Memory B cell (primary cell): ENCODE measurements at places on chromosomes 6 and 20.
A peak's percentile ranks its signal among the peaks of the same experiment; 100 is the strongest.

- H3K4me1 ChIP-seq: no peaks in the 10 kb centered on the region
- H3K4me3 ChIP-seq: no peak overlapping the region
- H3K36me3 ChIP-seq: no peaks in the 10 kb centered on the region
- H3K27ac ChIP-seq: no peak overlapping the region
Observed at GRCh38 chr6:72414657-72415056, 207.2 kb upstream of the KCNQ5 start.

DNA sequence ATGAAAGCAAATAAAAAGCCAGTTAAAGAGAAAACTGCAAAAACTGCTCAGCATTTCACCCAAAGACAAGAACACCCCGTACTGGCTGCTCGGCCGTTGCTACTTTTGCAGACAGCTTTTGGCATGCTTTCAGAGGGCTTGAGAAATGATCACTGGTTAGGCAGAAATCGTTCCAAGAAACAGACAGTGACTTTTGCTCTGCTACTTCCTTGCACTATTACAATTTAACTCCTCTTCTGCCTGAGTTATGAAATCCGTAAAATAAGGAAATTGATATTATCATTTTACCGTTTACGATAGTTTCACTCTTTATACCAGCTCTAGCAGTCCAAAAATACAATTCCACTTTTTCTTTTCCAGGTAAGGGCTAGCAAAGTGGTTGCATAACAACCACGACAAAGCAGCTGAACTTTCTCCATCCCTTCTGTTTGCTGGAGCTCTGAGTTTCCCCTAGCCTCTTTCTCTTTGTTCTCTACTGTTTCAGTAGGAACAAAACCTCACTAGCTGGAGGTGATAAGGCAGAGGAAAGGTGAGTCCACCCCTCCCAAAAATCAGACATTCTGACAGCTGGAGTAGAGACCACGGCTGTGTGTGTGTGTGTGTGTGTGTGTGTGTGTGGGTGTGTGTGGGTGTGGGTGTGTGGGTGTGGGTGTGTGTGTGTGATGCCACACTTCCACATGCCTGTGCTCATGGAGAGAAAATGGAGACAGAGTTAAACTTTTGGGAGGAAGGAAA, 191.8 kb upstream of the RREB1 start:
- no peak for DNase-seq
- peaks cover 8% of the 10 kb centered on the region for H3K27me3 ChIP-seq

DNA sequence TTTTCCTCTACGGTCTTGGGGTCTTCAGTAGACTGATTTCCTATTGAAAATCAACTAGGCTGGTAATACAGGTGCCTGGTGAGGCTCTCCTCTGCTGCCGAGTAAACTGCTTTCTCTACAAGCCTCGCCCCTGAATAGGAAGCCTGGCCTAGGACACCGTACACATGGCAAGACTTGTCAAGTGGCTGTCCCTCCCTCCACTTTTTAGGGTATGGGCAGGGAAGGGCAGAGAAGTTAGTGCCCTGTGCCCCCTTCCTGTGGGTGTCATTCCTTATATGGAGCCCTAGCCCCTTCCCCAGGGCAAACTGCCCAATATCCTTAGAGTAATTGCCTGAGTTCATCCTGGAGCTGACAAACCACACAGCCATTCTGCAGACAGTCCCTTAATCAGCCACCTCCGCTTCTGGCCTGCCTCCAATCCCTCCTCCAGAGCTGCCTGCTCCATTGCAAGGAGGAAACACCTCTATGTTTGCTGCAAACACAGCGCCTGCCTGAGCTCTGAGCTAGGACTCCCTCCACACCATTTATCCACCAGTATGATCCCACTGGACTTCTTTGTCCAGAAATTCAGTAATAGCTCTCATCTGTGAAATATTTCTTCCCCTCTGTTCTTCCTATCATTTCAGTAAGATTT, 93.1 kb downstream of the CHD6 start:
- H3K27ac ChIP-seq: peak overlapping the region; percentile 32
- no peak for DNase-seq
- no peaks in the 10 kb centered on the region for H3K27me3 ChIP-seq
- peaks cover 19% of the 10 kb centered on the region for H3K36me3 ChIP-seq

- DNase-seq: no peak
- no peaks in the 10 kb centered on the region for H3K36me3 ChIP-seq
- H3K4me3 ChIP-seq: no peak overlapping the region
- H3K27me3 ChIP-seq: no peaks in the 10 kb centered on the region
Observed at GRCh38 chr6:22668717-22669116, 99.4 kb downstream of the HDGFL1 start.

GRCh38 chr20:22418738-22419137, 165.6 kb downstream of the FOXA2 start:
- DNase-seq: no peak
- H3K4me3 ChIP-seq: no peak overlapping the region
- no peaks in the 10 kb centered on the region for H3K4me1 ChIP-seq
- no peaks in the 10 kb centered on the region for H3K36me3 ChIP-seq
- H3K27me3 ChIP-seq: no peaks in the 10 kb centered on the region

DNA sequence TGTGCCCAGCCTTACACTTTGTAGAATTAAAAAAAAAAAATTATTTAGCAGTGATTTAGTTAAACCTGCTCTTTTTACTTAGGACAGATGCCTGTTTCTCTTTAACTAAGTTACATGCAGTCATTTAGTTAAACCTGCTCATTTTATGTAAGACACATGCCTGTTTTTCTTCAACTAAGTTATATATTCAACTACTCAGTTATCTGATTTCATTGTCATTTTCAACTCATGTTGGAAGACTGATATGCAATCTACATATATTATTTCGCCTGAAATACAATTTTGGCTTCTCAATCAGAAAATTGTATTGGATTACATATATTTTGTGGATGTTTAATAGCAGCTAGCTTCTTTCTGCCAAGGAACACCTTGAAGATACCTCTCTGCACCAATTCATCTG, 171.1 kb downstream of the COL19A1 start:
- H3K4me1 ChIP-seq: no peaks in the 10 kb centered on the region
- H3K27ac ChIP-seq: no peak overlapping the region
- no peak for DNase-seq
- H3K27me3 ChIP-seq: no peaks in the 10 kb centered on the region
- H3K36me3 ChIP-seq: peaks cover 7% of the 10 kb centered on the region

DNA sequence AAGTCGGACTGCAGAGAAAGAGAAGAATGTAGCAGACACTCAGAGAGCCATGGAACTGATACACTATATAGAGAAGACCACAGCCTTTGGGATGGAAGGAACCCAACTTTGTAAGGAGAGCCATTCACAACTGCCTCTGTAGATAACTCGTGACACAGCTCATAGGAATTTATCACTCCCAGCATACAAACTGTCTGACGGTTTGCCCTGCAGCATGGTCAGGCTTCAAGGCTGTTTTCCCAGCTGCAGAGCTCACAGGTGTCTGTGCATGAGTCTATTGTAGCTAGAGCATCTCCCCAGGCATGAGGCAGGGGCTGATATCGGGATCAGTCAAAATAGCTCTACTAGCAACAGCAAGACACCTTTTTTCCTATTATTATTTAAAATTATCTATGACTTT, 130.5 kb upstream of the DTNBP1 start:
- no peak for DNase-seq
- H3K4me1 ChIP-seq: no peaks in the 10 kb centered on the region
- no peak overlapping the region for H3K4me3 ChIP-seq
- peaks cover 1% of the 10 kb centered on the region for H3K27me3 ChIP-seq
- no peak overlapping the region for H3K27ac ChIP-seq
- H3K36me3 ChIP-seq: peaks cover 9% of the 10 kb centered on the region

DNA sequence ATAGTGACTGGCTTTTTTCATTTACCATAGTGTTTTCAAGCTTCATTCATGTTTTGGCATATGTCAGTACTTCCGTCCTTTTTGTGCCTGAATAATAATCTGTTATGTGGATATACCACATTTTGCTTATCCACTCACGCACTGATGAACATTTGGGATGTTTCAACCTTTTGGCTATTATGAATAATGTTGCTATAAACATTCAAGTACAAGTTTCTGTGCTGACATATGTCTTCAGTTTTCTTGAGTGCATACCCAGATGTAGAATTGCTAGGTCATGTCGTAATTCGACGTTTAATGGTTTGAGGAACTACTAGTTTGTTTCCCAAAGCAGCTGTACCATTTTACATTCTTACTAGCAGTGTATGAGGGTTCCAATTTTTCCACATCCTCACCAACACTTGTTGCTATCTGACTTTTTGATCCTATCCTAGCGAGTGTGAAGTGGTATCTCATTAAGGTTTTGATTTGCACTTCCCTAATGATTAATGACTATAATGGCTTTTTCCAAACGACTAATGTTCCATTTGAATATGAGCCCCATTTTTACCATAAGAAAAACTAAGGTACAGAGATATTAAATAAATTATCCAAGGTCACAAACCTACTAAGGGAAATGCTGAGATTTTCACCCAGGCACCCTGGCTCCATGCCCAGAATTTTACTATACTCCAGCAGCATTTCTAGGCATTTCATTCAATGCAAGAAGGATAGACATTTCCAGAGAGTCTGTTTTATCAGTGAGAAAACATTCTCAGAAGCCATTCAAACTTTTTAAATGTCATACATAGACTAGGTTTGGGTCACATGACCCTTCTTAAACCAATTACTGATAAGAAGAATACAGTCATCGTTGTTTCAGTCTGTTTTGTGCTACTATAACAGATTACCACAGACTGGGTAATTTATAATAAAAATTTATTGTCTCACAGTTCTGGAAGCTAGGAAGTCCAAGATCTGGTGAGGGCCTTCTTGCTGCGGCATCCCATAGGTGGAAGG, 71.1 kb upstream of the RUNX2 start:
- peaks cover 5% of the 10 kb centered on the region for H3K36me3 ChIP-seq
- DNase-seq: no peak
- no peaks in the 10 kb centered on the region for H3K27me3 ChIP-seq
- H3K27ac ChIP-seq: no peak overlapping the region

DNA sequence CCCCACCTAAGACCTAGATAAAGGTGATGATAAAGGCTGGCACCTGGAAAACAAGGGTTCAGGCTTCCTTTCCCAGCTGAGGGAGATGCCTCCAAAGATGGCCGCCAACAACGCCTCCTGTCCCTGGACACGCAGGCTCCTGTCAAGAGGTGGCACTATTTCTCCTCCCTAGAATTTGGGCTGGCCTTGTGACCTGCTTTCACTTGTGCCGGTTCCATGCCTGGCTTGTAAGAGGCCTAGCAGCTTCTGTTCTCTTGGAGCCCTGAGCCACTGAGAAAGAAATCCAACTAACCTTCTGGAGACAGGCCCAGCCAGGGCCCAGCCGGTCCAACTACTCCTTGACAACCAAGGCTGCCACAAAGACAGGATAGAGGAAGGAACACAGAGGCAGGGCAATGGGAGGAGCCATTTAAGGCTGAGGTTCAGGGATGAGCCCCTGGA, 60.2 kb upstream of the RALY start:
- H3K27ac ChIP-seq: no peak overlapping the region
- H3K27me3 ChIP-seq: peaks cover 2% of the 10 kb centered on the region
- H3K4me1 ChIP-seq: no peaks in the 10 kb centered on the region

DNA sequence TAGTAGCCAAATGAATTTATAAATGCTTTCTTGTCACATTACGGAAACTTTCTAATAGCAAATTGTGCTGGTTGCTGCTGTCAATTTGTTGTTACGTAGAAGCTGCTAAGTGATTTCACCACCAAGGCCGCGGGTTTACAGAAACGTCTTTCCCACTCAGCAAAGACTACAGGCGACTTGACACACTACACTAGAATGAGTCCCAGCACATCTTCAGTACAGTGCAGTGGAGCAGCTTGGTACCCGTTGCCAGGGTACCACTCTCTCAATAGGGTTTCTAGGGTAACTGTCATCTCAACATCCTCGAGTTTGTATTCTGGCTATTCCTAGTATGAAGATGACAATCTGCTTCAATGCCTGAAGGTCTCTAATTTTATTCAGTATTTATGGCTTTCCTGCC, 22.7 kb upstream of the ZDHHC14 start:
- DNase-seq: no peak
- H3K4me1 ChIP-seq: no peaks in the 10 kb centered on the region
- no peak overlapping the region for H3K4me3 ChIP-seq
- H3K36me3 ChIP-seq: no peaks in the 10 kb centered on the region
- no peak overlapping the region for H3K27ac ChIP-seq

DNA sequence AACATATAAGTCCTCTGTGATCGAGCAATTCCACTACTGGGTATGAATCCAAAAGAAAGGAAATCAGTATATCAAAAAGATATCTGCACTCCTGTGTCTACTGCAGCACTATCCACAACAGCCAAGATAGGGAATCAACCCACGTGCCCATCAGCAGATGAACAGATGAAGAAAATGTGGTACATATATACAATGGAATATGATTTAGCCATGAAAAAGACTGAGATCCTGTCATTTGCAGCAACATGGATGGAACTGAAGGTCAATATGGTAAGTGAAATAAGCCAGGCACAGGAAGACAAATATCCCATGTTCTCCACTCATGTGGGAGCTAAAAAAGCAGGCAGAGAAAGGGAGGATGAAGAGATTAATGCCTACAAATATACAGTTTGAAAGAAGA, 95.7 kb upstream of the POPDC3 start:
- H3K36me3 ChIP-seq: peaks cover 24% of the 10 kb centered on the region
- no peaks in the 10 kb centered on the region for H3K4me1 ChIP-seq
- no peak for DNase-seq

DNA sequence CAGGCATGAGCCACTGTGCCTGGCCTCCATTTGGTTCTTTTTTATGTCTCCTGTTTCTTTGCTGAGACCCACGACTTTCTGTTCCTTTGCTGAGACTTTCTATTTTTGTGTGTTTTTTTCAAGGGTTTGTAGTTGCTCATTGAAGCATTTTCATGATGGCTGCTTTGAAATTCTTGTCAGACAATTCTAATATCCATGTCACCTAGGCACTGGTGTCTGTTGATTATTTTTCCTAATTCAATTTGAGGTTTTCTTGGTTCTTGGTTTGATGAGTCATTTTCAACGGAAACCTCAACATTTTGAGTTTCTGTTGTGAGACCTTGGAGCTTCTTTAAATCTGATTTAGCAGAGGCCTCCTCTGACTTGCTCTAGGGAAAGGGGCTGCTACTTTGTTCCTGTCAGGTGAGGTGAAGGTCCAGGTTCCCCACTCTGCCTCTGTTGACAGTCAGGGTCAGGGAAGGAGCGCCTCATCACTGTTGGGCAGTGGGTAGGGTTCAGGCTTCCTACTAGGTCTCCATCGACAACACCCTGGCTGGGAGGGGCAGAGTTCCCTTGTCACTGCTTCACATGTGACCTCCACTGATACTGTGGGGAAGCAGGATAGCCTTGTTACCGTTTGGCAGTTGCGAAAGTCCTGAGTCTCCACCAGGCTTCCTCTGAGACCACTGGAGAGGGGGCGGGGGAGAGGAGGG, 67.2 kb upstream of the RNF24 start:
- H3K27ac ChIP-seq: no peak overlapping the region
- peaks cover 18% of the 10 kb centered on the region for H3K27me3 ChIP-seq
- no peak for DNase-seq
- H3K4me3 ChIP-seq: no peak overlapping the region
- H3K36me3 ChIP-seq: peaks cover 5% of the 10 kb centered on the region

DNA sequence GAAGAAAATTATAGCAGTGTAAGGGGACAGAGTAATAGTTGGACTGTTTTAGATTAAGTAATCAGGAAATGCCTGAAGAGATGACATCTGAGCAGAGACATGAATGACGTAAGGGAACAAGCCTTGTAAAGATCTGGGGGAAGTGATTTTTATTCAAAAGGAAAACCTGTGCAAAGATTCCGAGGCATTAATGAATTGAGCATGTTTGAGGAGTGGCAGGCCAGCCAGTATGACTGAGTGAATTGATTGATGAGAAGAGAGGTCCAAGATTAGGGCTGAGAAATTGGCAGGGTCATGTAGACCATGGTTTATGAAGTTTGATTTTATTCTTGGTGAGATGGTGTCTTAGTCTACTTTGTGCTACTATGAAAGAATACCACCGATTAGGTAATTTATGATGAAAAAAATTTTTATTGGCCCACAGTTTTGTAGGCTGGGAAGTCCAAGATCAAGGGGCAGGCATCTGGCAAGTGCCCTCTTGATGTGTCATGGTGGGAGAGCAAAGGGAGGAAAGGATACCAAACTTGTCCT, 95.1 kb downstream of the LIN28B start:
- no peak for DNase-seq
- no peak overlapping the region for H3K27ac ChIP-seq
- H3K4me1 ChIP-seq: no peaks in the 10 kb centered on the region
- no peaks in the 10 kb centered on the region for H3K36me3 ChIP-seq
